ENCODE measurements at places on chromosomes 16 and 17.

DNA sequence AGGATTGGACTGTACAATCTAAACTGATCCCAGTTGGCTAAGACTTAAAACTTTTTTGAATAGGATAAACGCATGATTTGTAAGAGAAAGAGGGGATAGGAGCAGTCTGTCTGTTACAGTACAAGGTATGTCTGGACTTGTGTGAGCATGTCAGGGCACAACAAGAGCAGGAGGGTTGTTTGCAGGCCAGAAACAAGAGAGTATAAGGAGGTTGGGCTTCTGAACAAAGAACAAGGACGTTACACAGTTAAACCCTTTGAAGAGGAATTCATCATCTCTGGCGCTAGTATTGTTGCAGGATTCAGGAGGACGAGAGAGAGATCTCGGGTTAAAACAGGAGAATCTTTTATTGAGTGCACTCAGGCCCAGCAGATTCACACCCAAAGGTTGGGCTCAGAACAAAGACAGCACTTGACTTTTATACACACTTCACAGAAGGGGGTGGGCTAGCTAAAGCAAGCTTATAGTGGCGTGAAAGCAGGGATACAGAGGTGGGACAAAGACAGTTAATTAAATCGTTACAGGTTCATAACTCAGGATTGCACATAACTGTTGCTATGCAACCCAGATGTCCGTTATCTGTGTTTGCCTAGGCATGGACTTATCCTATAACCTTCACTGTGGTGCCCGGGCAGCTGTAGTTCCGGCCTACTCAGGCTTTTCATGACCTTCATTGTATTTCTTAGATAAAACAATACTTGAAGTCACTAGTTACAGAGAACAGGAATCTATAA is 34.3 kb downstream of the SEC14L1 start:
- DNase-seq = no peak

- DNase-seq = no peak
Measured at GRCh38 chr17:62655656-62656055, 28.2 kb downstream of the MRC2 start.

- no peak for DNase-seq
Measured at GRCh38 chr17:31654936-31655335, 204.1 kb downstream of the COPRS start.

DNA sequence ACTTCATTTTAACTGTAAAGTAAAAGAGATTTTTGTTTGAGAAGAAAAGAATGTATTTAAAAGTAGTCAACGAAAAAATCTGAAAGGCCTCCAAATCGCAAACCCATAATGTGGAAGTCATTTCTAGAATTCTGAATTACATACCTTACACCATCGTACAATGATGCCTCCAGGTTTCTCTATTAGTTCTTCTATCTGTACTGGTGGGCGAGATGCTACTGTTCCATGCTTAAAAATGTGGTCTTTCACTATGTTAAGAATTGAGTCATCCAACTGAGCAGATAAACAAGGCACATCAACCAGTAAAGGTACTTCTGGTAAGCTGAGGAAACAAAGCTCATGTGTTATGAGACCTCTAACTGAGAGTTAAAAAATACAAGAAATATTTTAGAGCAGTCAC is 28.5 kb downstream of the CRLF3 start:
- DNase-seq = no peak

GRCh38 chr17:57645950-57646665 is 99.0 kb downstream of the CCDC182 start:
- no peak for DNase-seq

DNA sequence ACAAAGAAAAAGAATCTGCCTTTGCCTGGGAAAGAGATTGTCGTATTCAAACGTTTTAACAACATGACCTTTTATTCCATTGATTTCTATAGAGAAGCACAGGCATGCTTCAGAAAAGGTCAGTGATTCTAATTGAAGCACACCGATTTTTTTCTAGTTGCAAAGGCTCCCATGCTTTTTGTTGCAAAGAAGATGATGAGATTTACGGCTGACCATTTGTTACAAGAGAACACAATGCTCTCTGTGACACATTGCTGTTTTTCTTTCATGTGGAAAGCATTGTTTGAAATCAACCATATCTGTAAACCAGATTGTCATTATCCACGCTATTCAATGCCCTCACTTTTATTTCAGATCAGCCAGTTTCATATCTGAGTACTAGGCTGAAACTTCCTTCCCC is 99.8 kb downstream of the NLK start:
- DNase-seq = no peak

Measured in OCI-LY7 (cell line).